ENCODE measurements at places on chromosomes 4 and X.

- no peak for DNase-seq
Observed at GRCh38 chr4:5707778-5708448, 446 bp downstream of the EVC2 start.

GRCh38 chr4:111945014-111945413, 200.2 kb upstream of the FAM241A start:
- no peak for DNase-seq

GRCh38 chr4:25078523-25078922, 47.8 kb upstream of the LGI2 start:
- no peak for DNase-seq

GRCh38 chr4:22901631-22902030, 208.9 kb downstream of the GBA3 start:
- no peak for DNase-seq

- DNase-seq, result peak; percentile 26
Observed at GRCh38 chrX:129360175-129360574, 163.1 kb downstream of the SMARCA1 start.

- DNase-seq, result no peak
Observed at GRCh38 chrX:100512471-100512870, 72.3 kb upstream of the TNMD start.

DNA sequence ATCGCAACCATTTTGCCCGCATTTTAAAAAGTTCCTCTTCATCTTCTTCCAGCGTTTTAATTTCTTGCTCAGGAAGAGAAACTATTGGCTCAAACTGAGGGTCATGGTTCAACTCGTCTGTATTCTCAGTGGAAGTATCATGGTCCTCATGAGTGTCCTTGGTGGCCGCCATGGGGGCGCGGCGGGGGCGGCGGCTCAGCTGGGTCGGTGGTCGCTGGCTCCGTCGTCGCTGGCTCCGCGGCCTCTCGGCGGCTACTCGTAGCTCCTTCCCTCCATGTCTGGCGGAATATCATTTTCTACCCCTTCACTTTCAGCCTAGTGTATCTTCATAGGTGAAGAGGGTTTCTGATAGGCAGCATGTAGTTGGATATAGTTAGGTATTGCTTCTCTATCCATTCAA, 492.0 kb upstream of the MAGEB18 start:
- no peak for DNase-seq

DNA sequence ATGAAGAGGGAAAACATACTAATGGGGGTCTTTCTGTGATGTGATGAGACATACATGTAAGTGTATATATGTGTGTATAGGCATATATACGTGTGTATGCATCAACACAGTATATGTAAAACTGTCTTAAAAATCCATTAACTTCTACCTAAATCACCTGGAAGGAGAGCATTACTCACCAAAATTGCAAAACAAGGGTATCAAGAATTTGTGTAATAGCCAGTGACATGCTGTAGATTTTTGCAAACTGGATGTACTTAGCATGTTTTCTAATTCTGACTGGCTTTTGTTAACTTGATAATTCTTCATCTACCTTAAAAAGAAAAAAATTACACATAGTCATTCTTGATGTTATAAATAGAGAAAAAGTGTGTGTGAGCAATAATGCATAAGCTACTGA, 104.7 kb downstream of the PRRG1 start:
- DNase-seq, result no peak

GRCh38 chr4:151439320-151439719, 30.3 kb downstream of the FHIP1A start:
- DNase-seq, result no peak

GRCh38 chr4:99404595-99405287, 30.4 kb downstream of the ADH7 start:
- no peak for DNase-seq

DNA sequence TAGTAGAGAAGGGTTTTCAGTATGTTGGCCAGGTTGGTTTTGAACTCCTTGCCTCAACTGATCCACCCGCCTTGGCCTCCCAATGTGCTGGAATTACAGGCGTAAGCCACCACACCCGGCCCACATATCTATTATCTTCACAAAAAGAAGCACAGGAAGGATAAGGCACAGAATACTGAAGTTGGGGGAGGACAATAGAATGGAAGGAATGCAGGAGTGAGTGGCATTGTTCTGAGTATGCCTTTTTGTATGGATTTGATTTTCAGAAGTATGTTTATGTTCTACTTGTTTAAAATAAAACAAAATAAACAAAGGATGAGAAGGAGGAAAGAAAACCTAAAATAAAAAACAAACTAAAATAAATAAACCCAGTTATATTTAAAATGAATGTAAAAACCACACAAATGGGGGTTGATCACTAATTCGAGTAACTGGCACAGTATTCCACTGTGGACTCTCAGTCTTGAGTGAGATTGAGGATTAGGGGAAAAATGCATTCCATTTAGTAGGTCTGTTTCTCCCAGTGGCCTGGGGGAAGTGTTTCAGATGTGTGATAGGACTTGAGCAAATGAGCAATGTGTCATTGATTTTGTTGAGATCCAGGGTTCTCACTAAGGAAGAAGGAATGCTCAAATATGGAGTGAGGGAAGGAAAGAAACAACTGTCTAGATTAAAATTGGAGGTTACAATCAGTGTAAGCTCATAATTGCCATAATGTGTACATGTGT, 109.0 kb upstream of the C1QTNF7 start:
- DNase-seq, result no peak

GRCh38 chrX:153445856-153446635, at the start of gene TREX2:
Gene TREX2, minus strand, starts transcription at chrX:153446056. Its CDS starts 626 bp downstream, at chrX:153445430.
- no peak for DNase-seq

- no peak for DNase-seq
Observed at GRCh38 chr4:101287324-101287723, 60.0 kb downstream of the PPP3CA start.

GRCh38 chr4:53022513-53023100, 160.5 kb downstream of the RASL11B start:
- no peak for DNase-seq

GRCh38 chrX:77527233-77528001, 80.2 kb downstream of the FGF16 start:
- DNase-seq, result no peak

DNA sequence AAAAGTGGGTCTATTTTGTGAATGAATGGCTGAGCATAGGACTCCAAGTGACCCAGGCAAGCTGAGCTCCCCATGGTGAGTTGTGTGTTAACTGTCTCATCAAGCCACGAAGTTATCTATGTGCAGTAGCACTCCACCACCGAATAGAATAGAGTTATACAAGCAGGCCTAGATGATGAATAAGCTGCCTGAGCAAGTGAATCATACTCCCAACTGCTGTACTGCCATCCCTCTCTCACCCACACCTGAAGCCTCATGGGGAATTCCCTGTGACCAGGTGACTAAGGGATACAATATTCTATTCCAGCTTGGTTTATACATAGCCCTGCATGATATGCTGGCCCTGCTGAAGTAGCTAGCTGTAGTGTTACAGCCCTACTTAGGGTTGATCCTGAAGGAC, 38.7 kb downstream of the KDM5C start:
- DNase-seq, result peak; percentile 32

- no peak for DNase-seq
Observed at GRCh38 chr4:7590189-7590588, 155.5 kb upstream of the PSAPL1 start.

DNA sequence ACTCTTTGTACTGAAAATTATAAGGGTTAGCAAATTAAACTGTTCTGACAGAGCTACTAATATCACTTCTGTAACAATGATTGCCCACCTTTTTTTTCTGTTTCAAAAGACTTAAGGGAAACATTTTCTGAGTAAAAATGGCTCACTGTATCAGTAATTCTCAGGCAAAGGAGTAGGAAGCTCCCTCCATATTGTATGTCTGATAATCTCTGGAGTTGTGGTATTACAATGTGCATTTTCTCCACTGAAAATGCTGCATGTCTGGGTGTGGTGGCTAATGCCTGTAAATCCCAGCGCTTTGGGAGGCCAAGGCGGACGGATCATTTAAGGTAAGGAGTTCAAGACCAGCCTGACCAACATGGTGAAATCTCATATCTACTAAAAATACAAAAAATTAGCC, 4.4 kb upstream of the STAP1 start:
- no peak for DNase-seq

DNA sequence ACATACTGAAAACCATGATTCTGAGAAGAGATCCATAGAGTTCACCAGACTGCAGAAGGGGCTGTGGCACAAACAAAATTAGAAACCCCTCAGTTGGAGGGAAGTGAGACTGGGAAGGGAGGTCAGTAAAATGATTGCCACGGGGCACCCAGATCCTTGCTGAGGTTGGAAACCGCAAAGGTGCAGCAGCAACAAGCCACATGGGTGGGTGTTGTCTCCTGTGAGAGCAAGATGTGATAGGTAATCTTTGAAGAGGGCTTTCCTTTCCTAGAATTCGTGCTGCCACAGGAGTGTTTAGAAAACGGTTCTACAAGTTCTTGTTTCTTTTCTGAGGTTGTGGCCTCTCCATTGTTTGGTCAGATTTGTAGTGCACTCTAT, 85.5 kb downstream of the NFKB1 start:
- no peak for DNase-seq

GRCh38 chr4:67500373-67500772, 44.9 kb downstream of the CENPC start:
- DNase-seq, result no peak

DNA sequence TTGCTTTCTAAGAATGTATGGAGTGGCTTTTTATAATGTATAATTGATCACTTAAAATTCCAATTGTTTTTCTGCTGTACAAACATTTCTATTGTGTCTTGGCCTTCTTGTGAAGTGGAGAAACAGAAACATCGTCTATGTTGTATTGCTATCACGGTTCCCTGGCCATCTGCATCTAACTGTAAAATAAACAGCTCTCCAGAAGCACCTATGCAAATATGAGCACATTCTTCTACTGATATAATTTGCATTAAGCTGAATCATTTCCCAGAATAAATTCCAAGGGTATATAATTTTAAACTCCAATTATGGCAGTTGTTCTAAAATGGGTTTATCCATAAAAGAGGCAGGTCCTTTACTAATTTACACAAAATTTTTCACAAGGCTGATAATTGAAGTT, 261.6 kb upstream of the STS start:
- no peak for DNase-seq

DNA sequence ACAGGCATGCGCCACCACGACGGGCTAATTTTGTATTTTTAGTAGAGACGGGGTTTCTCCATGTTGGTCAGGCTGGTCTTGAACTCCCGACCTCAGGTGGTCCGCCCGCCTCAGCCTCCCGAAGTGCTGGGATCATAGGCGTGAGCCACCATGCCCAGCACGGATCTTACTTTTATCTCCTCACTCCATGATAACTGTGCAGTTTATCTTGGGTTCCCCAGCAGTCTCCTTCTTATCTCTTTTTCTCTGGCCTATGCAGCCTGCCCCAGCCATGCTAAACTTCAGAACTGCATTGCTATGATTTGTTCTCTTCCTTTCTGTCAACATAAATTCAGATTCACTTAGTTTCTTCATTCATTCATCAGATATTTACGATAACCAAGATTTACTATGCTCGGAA, 22.4 kb downstream of the PAGE1 start:
- no peak for DNase-seq

- peak; percentile 30 for DNase-seq
Observed at GRCh38 chr4:155353923-155354540, 22.7 kb downstream of the MAP9 start.

- no peak for DNase-seq
Observed at GRCh38 chr4:85703096-85703495, 228.1 kb downstream of the ARHGAP24 start.

- DNase-seq, result no peak
Observed at GRCh38 chrX:19332983-19333382, 10.7 kb upstream of the PDHA1 start.

DNA sequence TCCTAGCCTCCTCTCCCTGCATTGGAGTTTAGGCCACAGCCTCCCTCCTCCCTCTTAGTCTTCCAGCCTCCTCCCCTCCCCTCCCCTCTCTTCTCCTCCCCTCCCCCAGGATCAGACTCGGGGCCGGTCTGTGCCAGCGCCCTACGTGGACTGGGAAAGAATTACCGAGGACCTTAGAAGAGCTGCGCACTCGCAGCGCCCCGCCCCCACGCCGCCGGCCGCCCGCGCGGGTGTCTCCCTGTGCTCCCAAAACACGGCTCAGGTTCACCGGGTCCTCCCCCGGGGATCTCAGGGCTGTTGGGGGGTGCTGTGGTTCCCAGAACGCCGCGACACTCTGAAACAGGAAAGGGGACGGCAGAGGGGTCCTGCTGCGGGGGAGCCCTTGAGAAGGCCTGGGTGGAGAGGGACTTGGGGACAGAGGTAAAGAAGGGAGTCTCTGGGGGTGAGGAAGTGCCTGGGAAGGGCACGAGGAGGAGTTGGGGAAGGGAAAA, 122.3 kb upstream of the TBL1X start:
- DNase-seq, result peak; percentile 54

- DNase-seq, result no peak
Observed at GRCh38 chrX:14235004-14235403, 205.3 kb upstream of the GEMIN8 start.

DNA sequence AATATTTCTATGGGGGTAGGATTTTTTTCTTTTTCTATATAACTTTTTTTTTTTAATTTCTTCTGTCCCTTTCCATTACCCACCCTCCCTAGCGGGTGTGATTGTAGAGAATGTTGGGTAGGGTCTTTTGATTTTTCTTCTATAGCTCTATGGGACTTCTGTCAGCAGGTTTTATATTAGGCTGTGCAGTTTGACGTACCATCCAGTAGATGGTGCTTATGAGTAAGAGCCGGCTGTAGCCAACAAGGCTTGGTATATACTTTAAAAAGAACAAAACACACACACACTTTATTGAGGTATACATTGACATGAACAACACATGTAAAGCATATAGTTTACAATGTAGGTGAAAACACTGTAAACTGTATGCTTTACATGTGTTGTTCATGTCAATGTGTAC, 247.9 kb upstream of the POF1B start:
- DNase-seq, result no peak

GRCh38 chr4:140363051-140363450, 10.4 kb upstream of the SCOC start:
- DNase-seq, result no peak

DNA sequence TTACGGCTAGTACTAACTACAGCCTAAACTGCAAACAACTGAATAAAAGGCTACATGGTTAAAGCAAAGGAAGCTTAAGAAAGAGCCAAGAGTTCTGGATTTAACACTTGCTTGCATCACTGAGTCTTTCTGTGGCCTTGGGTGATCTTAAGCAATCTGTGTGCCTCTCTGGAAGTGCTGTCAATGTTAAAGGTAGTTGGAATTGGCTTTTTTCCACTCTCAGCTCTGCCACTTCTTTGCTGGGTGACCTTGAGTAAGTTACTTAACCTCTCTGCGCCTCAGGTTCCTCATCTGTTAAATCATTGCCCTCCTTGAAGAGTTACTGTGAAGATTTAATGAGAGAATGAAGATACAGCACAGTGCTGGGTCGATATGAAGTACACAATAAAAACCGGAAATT, 15.7 kb downstream of the SLC2A9 start:
- DNase-seq, result no peak

All from stimulated activated CD4-positive, alpha-beta T cell treated with anti-CD3 and anti-CD28 coated beads, Interleukin-2, amount 100 ng/mL, for 24 hours (primary cell).